Aorta (tissue), 5 donors: ENCODE measurements at places on chromosomes 6 and 20. TPM values are rescaled to one million over a fixed set of nuclear protein-coding genes. Genes with fewer than 3 reads are reported as not detected.

Gene CNBD2
- 2.5 TPM for total RNA-seq

Gene DEFB128
- not detected for total RNA-seq

DNA sequence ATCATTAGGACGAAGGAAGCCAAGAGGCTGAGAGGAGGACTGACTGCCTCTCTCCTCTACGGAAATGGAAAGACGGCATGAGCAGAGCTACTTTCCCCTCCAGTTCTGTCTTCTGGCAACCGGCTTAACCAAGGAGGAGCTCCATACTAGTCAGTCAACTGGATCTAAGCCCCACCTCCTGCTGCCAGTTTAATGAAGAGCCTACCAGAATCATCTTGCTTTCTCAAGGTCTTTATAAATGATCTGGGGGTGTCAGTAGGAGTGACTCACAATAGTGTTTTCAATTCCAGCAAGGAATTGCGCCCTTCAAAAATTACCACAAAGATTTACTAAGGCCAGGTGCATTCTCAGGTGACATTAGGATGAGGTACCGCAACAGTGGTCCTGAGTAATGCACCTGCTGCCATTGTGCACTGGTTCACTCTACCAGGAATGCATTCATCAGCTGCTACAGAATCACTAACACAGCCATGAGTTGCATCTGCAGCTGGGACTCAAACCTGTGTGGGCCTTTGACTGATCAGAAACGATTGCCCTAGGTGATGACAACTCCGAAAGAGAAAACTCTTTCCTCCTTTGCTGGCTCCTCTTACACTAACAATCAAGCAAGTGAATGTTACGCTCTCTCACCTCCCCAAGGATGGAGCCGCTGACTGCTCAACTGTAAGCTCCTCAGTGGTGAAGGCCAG is 2.8 kb downstream of the UQCC2 start:
- DNase-seq, result no peak

DNA sequence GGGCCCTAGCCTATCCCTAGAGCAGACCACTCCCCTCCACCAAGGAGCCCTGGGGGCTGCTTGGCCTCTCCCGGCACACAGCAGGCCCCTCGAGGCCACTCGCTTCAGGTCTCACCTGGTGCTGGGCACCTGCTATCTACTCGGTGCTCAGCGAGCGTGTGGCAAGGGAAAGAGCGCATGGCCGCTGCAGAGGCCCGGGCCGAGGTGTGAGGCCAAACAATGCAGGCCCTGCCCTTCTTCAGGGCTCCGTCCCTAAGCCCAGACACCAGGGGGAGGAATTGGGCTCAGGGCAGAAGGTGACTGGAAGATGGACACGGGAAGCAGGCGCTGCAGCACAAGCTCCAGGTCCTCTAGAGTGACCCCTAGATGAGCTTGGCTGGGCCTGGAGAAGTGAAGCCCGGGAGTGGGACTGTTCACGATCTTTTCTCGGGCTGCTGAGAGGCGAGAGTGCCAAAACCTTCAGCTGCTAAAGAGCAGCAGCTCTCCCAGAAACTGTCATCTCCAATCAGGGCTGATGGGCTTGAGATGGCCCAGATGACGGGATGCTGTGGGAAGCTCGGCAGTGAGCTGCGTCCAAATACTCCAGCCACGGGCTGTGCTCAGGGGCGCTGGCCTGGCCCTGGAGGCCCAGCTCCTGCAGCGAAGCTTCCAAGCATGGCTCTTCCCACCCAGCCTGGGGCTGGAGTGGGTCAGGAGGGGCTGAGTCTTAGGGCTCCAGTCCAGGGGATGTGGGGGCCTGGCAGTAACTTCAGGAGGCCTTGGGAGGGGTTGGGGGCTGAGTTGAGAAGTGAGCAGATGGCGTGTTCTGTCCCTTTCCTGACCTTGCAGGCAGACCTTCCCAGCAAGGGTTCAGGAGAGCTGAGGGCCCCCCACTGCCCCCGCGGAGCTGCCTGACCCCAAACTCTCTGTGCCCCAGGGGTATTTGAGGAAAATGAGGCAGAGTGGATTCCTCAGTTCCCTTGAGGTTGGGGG is 43.7 kb downstream of the APCDD1L start:
- no peak for DNase-seq

DNA sequence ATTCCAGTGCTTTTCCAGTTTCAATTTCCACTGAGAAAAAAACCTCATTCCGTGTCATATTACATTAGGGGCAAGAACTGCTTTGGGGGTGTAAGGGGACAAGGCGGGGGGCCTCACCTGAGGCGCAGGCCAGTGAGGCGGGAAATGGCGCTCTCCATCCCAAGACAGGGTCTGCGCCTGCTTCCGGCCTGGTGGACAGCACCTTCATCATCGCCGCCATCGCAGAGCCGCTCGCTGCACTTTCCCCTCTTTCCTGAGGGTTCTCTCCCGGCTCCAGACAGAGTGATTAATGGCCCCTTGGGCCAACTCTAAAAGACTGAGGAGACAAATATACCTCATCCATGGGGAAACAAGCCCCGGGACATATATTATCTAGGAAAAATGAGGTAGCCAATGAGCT is 270.0 kb upstream of the SOX4 start:
- no peak for DNase-seq
